ENCODE measurements at places on chromosomes 16 and 17.

- DNase-seq, result no peak
These were observed 12.4 kb downstream of the AMZ2 start for GRCh38 chr17:68260051-68260762.

DNA sequence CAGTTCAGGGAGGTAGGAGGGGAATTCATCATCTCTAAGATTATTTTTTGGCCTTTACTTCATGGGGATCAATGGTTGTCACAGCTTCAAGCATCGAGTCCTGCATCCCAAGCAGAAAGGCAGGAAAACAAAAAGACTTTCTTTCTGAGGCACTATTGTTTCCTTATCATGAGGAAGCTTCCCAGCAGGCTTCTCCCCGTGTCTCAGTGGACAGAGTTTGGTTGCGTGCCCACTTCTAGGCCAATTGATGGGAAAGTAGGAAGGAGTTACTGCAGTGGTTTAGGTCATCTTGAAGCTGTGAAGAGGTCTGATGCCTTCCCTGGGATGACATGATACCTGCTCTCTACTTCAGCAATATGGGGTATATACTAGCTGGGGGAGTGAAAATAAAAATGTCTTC, 175.3 kb upstream of the CDH13 start:
- no peak for DNase-seq

DNA sequence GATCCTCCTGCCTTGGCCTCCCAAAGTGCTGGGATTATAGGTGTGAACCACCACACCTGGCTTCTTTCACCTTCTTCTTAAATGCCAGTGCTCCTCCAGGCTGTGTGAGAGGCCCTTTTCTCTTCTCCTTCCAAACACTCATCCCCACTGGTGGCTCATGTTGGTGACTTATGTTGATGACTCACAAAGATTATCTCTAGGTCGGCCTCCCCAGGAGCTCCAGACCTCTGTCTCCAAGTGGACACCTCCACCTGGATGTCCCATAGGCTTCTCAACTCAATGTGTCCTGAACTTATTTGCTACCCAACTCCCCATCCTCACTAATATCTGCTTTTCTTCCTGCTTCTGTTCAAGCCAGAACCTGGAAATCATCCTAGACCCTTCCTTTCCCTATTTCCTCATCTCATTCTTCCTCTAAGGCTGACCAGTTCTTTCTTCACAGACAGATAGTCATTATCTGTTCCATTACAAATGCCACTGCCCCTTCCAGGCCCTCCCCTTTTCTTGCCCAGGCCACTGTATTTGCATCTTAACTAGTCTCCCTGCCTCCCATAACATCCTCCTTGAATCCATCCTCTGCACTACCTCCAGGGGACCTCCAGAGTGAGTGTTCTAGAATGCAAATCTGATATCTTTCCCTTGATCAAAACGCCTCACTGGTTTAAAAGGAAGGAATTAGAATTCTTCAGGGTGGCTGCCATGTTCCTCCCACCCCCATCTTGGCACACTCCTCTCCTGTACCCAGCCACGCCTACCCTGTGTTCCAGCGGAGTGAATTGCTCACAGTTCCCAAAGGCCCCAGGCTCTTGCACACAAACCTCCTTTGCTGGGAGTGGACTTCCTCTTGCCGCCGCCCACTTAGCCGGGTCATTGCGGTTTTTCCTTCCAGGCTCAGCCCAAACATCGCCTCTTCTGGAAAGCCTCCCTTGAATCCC, 34.8 kb upstream of the FBXO47 start:
- DNase-seq, result peak; percentile 73

DNA sequence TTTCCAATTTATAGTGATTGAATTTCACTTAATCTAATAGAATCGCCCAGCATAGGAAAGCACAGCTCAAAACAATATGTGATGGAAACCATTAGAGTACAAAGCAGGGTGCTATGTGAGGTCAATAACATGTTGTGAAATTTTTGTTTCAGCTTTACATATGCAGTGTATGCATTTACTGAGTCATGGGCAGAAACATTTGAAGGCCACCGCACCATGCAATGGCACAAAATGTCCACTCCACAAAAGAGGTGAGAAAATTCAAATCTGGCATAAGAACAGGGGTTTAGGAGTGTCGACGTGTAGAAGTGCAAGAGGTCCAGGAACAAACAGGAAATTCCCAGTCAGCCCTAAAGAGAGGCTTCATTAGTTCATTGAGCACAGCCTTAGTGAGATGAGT, 131.2 kb downstream of the ANKFN1 start:
- DNase-seq, result no peak

DNA sequence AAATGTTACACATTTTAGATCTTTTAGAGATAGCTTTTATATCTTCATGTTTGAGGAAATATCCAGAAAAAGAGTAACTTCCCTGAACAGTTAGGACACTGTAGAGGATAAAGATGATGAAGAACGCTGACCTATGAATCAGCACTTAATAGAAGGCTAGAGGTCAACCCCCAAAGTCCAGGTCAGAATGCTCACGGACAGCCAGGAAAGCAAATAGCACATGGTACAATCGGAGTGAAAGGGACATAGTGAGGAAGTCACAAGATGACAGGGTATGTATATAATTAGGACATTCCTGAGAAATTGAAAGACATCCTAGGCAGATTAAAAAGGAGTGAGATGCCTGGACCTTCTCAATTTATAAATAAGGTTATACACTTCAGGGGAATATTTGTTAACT, 55.1 kb upstream of the CNTNAP4 start:
- no peak for DNase-seq

DNA sequence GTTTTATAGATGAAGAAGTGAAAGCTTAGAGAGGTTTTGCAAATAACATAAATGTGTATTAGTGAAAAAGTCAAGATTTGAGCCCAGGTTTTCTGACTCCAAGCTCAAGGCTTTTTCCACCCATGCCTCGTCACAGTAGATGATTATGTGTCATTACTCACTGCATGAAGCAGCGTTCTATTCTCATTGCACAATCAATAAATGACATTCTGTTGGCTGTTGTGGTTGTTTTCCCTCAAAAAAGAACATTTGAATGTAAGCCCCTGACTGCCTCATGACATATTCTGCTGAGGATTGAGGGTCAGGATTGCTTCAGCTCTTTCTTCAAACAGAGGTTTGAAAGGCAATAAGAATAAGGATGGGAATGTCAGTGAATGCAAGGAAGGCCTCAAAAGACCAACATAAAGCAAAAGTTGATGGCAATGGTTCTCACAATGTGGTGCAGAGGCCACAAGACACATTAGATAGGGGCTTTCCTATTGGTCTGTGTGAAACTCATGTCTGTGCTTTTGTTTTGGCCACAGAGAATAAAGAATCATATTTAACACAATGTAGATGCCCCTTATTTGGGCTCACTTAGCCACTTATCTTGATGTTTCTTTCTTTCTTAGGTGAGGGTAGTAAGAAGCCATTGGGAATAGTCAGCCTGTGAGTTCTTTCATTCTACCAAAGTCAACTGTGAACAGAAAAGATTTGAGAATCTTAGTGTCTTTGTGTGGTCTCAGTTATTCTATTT, 5.4 kb upstream of the MMD start:
- DNase-seq, result no peak

DNA sequence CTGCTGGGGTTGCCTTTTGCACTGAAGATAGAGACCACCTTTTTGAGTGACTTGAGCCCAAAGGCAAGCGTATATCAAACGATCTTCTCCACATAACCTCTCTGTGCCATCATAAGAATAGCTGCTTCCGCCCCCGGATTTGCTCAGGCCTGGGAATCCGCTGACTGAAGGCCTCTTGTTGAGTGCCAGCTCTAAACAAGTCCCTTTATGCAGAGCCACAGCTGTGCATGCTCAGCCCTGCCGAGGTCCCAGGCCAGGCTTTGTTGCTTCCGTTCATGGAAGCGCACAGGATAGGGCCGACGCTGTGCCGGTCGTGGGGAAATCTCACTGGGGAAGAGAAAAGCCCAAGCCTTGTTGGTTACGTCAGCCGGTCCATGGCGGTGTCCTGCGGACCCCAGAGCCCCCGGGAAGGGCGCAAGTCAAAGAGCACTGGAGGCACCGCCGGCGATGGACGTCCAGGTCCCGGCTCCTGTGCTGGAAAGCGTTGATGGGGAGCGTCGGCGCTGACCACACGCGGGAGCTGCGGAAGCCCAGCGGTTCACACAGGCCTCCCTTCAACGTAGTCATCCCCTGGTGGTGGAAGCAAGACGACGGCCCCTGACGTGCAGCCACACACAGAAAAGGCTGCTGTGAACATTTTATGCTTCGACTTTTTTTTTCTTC, 23.5 kb upstream of the RPL13 start:
- DNase-seq, result no peak

DNA sequence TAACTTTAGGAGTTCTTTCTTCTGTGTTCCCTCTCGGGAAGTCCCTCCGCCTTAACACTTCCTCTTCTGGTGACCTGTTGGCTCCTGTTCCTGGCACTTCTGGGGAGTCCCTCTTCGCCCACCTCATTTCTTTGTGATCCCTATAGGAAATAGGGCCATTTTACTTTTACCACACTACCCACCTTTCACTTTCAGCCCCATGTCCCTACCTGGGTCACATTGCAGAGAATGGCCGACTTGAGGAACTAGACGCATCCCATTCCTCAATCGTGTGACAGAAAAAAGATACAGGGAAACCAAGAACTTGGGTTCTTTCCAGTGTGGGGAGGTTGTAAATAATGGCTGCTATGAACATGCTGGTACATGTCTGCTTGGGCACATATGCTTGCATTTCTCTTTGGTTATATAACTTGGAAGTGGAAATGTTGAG, 6.6 kb downstream of the IL21R start:
- no peak for DNase-seq

GRCh38 chr16:2698965-2699750, 16.8 kb downstream of the KCTD5 start:
- no peak for DNase-seq

All from muscle of leg (tissue), 16 donors.